ENCODE measurements at places on chromosomes 3 and 15.

DNA sequence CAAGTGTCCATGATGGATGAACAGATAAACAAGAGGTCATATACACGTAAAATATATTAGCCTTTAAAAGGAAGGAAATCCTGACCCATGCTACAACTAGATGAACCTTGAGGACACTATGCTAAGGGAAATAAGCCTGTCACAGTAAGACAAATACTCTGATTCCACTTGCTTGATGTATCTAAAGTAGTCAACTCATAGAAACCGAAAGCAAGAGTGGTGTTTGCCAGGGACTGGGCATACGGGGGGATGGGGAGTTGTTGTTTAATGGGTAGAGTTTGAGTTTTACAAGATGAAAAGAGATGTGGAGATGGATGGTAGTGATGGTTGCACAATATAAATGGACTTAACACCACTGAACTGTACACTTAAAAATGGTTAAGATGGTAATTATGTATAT is 65.4 kb downstream of the C3orf70 start:
- no peak for DNase-seq

DNA sequence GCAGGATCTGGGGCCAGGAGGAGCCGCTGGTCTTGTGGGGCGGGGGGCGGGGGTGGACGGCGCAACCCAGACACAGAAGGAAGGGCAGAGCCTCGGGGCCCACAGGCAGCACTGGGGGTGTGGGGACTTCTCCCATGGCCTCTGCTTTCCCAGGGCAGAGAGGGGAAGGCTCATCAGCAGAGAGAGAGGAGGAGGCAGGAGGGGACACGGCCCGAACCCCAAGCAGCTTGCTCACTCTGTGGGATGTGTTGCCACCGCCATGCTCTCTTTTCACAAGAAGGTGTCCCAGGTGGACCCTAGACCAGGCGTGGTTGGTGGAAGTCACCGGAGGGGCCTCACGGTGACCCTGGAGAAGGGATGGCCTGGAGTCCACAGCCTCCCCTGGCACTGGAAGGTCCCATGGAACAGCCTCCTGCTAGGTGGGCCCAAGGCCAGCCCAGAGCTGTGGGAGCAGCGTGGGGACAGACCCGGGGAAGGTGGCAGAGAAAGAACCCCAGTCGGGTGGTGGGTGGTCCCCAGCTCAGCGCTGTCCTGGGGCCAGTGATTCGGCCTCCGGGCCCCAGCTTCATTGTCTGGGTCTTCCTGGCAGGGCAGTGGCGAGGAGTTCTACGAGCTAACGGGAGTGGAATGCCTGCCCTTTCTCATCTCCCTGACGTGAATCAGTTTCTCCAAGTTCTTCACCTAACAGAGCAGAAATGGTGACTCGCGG is 46.8 kb upstream of the PCSK6 start:
- DNase-seq, result no peak

DNA sequence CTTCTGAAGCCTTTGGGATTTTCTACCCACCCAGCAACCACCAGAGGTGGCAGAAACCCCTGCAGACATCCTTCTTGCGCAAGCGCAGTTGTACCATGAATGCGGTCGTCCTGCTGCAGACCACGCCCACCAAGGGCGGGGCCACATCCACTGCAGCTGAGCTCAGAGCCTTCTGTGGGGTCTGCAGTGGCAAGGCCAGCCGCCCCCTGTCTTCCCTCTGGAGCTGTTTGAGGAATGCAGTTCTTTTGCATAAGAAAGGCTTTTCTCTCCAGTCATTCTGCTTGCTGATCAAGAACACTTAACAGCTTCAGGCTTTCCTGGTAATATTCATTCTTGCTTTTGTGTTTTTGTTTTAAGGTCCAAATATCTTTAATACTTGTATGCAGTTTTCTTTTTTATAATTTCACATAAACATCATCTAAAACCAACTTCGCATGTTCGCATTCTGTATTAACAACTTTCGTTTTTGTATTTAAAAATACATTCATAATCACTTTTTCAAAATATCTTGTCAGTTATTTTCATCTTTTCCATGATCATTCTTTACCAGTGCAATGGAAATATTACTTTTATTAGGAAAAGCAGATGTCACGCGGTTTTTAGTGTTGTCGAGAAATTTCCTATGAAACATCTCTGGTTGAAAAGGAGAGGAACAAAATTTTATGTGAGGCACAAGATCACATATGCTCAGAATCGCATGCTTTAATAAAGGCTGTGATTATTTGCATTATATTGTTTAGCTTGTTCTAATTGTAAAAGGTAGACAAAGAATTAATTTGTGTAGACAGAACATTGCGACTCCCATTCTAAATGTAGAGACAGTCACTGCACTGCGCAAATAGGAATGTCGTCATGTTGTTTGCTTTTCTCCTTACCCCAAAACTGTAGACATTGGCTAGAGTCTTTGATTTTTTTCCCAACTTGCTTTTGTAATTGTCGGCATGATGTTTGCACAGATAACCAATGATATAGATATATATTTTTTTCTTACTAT is 98.1 kb upstream of the SNRPN start:
- no peak for DNase-seq

DNA sequence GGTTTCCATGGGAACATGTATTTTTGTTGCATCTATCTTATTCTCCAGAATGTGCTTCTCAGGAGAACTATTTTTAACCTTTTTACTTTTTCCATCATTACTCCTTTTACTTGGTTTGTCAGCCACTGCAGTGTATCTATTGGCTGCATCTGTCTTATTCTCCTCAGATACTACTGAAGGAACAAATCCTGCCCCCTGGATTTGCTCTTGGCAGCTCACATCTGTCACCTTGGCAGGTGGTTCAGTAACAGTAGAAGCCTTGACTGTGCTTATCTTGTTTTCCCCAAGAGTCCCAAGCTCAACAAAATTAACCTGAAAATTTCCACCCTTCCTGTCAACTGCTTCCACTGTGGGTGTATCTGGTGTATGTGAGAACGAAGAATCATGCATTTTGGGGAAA is 106.0 kb downstream of the MAP4 start:
- DNase-seq, result no peak

GRCh38 chr15:34647569-34648293 is 64.3 kb upstream of the GOLGA8B start:
- no peak for DNase-seq

DNA sequence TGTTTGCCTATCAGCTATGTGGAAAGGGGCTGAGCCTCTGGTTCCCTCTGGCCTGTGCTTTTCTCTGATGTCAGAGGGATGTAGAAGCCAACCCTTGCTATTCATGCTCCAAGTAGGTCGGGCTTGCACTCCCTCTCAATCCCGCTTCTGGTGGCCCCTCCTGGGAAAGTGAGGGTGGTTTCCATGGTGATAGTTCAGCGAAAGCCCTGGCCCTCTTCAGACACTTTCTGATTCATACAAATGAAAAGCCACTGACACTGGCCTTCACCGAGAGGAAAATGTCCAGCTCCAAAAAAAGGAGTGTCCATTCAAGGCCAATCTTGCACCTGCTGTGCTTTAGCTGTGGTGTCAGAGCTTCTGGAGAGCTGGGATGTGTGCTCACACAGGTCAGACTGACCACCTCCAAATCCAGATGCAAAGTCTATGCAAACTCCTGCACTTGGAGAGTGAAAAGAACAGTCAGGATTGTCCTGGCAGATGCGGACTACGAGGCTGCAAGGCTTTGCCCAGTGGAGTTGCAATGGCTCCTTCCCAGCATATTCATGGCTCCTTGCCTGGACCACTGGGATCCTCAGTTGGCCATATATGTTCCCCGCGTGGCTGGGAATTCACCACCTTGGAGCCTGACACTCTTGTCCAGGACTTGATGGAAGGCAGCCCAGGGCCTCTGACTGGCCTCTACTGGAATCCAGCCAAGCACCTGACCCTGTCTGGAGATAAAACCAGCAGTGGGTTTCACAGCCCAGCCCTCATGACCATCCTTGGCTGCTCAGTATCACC is 96.6 kb downstream of the CEMIP start:
- no peak for DNase-seq

DNA sequence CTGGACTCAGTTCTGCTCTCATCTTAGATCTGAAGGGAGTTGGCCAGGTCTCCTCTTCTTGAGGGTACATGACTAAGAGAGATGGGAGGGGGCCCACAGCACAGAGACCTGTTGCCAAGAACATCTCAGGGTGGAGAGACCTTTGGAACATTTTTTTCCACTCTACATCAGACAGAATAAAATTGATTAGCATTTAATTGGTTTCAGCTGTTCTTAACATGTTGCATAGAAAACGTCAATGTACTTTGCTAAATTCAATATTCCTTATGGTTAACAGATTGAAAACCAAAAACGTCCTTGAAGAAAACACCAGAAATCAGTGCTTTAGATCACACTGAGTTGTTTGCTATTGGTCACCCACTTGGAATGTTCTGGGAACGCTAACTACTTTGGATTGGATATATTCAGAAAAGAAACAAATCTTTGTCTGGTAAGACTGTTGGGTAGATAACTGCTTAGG is 36.4 kb upstream of the FSTL1 start:
- no peak for DNase-seq

DNA sequence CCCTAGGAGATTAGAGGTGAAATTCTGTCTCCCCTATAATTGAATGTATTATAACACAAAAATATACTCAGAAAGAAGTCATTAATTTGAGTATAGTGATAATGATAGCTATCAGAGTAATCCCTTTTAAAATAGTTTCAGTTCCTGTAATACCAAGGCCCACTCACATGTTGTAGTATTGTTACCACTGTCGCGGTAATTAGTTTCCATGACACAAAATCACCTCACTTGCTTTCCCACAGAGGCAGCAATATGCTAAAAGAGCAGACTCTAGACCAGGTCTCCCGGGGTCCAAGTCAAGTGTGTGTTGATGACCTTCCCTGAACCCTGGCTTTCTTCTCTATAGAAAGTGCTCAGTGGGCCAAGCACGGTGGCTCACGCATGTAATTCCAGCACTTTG is 39.5 kb upstream of the NSMCE3 start:
- no peak for DNase-seq

DNA sequence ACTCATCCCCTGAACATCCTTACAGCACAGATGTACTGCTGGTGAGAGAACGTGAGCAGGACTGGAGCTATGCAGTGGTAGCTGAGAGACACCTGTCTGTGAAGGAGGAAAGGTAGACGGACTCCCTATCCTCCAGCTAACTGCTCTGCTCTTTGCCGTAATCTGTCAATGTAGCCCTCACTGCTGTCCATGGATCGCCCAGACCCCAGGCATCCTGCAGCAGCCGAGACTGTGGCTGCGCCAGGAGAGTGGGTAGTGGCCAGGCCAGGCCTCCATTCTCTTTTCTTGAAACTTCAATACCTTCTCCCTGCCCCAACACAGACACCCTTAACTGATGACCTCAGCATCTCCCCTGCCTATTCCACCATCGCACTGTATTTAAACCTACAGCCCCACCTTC is 44.5 kb downstream of the CRABP1 start:
- no peak for DNase-seq

DNA sequence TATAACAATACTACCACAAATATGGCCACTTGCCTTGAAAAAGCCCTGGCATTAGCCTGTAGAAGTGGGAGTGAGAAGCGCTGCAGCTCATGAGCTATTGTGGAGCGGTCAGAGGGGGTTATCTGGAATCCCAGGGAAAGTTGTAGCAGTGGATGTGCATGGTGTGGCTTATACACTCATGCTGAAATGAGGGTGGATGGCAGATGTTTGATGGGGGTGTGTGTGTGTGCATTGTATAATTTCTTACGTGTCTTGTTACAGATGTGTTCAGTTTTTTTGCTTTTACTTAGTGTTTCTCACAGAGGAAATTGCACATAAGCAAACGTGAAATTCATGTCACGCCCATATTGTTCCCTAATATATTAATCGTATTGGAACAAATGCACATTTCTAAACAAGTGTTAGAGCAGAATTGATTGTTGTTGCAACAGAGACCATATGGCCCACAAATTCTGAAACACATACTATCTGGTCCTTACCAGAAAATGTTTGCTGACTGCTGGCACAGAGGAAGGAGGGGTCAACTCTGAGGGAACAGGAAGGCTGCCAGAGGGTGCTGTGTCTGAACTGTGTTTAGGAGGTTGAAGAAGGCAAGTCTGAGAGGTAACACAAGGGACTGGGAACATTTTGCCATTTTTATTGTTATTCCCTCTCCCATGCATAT is 200.0 kb upstream of the CFAP20DC start:
- DNase-seq, result no peak

DNA sequence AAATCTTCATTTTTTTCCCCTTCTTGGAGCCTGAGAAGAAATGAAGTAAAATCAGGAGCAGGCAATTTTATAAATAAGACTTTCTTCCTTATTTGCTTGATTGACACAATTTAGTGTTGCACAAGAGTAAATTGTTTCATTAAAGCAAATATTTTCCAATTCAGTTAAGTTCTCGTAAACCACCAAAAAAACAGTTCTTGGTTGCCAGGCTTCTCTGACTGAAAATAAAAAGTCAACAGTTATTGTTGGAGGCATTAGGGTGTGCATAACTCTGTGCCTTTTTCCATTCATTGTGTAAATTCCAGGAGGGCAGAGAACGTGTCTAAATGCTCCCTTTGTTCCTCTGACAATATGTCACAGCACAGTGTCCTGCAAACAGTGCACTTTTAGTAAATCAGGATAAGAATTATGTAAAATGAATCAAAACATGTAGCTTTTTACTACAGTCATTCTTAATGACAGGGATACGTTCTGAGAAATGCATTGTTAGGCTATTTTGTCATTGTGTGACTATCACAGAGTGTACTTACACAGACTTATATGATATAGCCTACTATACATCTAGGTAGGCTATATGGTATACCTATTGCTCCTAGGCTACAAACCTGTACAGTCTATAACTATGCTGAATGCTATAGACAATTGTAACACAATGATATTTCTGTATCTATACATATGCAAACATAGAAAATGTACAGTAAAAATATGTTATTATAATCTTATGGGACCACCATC is at the start of gene CP:
Gene CP, minus strand, starts transcription at position 47 of the 735 bp plus-strand sequence. Its CDS starts 37 bp downstream, at position 10.
- DNase-seq, result peak; percentile 23

DNA sequence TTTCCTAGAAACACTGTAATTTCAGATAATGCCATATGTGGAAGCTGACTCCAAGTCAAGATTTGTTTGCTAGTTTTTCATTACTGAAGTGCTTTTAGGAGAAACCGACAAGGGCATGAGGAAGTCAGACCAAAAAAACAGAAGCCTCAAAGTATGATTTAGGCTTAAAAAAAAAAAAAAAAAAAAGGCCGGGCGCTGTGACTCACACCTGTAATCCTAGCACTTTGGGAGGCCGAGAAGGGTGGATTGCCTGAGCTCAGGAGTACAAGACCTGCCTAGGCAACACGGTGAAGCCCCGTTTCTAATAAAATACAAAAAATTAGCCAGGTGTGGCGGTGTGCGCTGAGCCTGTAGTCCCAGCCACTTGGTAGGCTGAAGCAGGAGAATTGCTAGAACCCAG is 11.6 kb downstream of the RPL15 start:
- DNase-seq, result no peak
